Hematopoietic multipotent progenitor cell (in vitro differentiated cells): ENCODE measurements at places on chromosomes 5 and 9.

DNA sequence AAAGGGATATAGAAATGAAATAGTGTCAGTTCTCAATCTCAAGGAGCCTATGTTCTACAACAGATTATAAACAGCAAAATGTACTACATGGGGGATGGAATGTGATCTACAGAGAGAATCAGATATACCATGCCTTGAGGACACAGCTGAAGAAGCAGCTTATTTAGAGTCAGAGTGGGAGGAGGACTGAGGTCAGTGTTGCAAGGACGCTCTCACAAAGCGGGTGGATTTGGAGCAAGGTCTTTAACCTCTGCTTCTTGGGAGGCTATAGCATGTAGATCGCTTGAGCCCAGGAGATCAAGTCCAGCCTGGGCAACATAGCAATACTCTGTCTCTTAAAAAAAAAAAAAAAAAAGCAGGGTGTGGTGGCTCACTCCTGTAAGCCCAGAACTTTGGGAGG is 32.8 kb upstream of the PLIN2 start:
- no peak for DNase-seq

DNA sequence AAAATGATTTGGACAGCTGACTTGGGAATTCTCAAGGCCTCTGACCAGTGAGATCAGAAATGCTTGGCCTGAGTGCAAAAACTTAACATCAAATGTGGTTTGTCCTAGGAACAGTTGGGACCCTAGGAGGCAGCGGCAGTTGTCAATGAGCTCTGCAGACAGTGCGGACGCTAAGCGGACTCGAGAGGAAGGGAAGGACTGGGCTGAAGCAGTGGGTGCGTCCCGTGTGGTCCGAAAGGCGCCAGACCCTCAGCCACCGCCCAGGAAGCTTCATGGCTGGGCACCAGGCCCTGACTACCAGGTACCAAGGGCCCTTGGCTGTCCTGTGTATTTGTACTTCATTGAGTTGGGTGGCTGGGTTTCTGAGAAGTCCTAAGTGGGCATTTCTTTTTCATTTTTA is 43.7 kb upstream of the POMT1 start:
- DNase-seq = no peak

GRCh38 chr9:111803924-111804323 is 9.2 kb upstream of the SHOC1 start:
- DNase-seq = no peak

- DNase-seq = no peak
Measured at GRCh38 chr5:54156577-54156976, 153.8 kb downstream of the ARL15 start.

- no peak for DNase-seq
Measured at GRCh38 chr5:132074772-132075718, 1.5 kb downstream of the CSF2 start.

DNA sequence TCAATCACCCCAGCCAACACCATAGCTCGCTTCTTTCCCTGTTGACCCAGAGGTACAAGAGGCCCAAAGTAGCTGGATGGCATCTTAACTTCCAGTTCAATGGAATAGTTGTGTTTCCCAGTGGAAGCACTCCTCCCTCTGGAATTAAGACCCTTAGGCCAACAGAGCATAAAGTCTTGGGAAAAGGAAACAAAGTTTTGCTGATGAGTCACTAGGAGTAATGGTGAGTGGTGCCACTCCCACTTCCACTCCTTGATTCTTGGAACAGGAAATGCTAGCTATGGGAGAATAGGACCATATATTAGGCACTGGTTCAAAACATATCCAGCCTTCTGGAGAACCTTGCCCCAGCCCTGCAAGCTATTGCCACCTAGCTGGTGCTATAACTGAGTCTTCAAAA is 44.7 kb upstream of the LMX1B start:
- DNase-seq = no peak

GRCh38 chr5:106854105-106854687 is 816.5 kb downstream of the EFNA5 start:
- no peak for DNase-seq
